ENCODE measurements at places on chromosomes 2 and 18.

GRCh38 chr2:240514631-240515030 lies 43.2 kb downstream of the ANKMY1 start:
- DNase-seq: no peak

DNA sequence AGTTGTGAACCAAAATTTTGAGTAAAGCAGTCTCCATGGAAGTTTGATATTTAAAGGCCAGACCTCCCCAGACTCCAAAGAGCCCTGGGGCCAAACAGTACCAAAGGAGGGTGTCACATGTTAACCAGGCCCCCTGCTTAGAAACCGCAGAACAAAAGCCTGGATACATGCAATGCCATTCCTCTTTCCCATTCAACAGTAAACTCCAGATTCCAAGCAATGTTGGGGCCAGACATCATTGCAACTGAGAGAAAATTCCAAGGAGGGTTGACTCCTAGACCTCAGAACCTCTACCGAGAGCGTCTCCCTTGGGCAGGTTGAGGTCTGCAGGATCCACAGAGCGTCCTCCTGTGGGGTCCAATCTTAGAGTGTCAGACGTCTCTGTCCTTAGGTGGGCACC lies 404.4 kb upstream of the SYT4 start:
- no peak for DNase-seq

DNA sequence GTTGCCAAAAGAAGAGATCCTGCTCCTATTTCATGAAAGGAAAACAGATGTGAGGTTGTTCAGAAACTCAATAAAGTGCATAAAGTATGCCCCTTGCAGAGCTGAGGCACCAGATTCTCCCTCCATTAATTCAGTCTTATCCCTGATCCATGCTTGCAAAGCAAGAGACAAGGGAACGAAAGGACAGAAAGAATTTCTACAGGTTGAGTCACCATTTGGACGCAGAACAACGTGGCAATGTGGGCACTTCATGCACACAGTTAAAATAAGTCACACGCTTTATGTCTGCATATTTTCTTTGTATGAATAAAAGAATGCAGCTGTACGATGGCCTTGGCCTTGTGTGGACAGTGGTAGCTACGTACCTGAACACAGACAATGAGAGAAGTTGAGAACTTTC lies 321.7 kb upstream of the REV1 start:
- no peak for DNase-seq

GRCh38 chr2:167862296-167862695 lies 385.1 kb downstream of the STK39 start:
- no peak for DNase-seq

GRCh38 chr18:72811047-72811446 lies 56.7 kb downstream of the NETO1 start:
- no peak for DNase-seq

All from HuH-7.5 (cell line).